ENCODE measurements at places on chromosomes 1 and 21. TPM values are rescaled to one million over a fixed set of nuclear protein-coding genes. Genes with fewer than 3 reads are reported as not detected.

SMPDL3B gene
- total RNA-seq: 0.21 TPM

KPRP gene
- total RNA-seq: not detected

IL6R gene
- total RNA-seq: 1.3 TPM

FYB2 gene
- not detected for total RNA-seq

TNFRSF9 gene
- total RNA-seq: 0.07 TPM

ADSS2 gene
- total RNA-seq: 43.8 TPM

GLIS1 gene
- total RNA-seq: 17.4 TPM

ILDR2 gene
- total RNA-seq: 1.3 TPM

SLFNL1 gene
- not detected for total RNA-seq

Data from chondrocyte (in vitro differentiated cells).